ENCODE measurements at places on chromosomes 1 and 21. TPM values are rescaled to one million over a fixed set of nuclear protein-coding genes. Genes with fewer than 3 reads are reported as not detected.
A peak's percentile ranks its signal among the peaks of the same experiment; 100 is the strongest.

GRCh38 chr1:162878000-162878596, 17.1 kb upstream of the CCDC190 start:
- no peak overlapping the region for H3K27ac ChIP-seq
- no peak overlapping the region for H3K4me3 ChIP-seq

PTAFR gene
- total RNA-seq = 0.25 TPM

CRNN gene
- total RNA-seq = not detected

DNA sequence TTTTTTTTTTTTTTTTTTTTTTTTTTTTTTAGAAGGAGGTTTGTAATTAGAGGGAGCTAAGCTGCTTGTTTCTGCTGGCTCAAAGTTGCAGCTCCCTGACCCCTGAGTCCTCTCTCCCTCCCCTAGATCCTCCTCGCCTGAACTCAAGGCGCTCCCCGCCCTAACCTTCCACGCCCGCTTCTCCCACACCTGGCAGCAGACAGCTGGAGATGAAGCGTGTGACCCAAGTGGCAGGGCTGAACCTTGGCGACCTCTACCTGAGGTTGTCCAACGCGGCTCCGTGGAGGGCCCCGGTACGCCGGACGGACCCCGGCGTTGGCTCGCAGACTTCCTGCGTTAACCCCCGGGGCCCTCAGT, 795 bp downstream of the NGF start:
- H3K36me3 ChIP-seq = no peaks in the 10 kb centered on the region
- no peak overlapping the region for H3K27ac ChIP-seq
- H3K27me3 ChIP-seq = peaks cover 75% of the 10 kb centered on the region
- DNase-seq = no peak

SH2D2A gene
- total RNA-seq = 1.0 TPM

UMODL1 gene
- total RNA-seq = not detected

DNA sequence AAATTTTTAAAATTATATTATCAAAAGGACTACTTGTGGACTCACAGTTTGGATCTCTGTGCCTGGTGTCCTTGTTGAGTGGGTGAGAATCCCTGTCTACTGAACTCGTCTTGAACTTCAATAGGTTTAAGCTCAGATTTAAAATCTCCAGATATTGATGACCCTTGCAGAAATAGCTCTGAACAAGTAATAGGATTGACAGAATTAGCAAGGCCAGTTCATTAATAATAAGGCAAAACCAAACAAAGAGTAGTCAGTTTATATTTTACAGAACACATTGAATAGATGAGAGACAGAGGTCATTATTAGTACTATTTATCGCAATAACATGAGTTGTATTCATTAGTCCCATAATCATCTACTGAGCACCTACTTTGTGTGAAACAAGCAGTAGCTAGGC, at the start of gene PDC:
Gene PDC (minus strand): TSS at position 101 of the 400 bp plus-strand sequence. CDS start 11,655 bp downstream, outside the sequence.
- H3K36me3 ChIP-seq = no peaks in the 10 kb centered on the region
- H3K27me3 ChIP-seq = no peaks in the 10 kb centered on the region
- no peaks in the 10 kb centered on the region for H3K4me1 ChIP-seq
- DNase-seq = no peak

LMOD1 gene
- 0.19 TPM for total RNA-seq

GRCh38 chr1:3401585-3402257, 52.7 kb upstream of the ARHGEF16 start:
- peaks cover 8% of the 10 kb centered on the region for H3K27me3 ChIP-seq
- H3K36me3 ChIP-seq = peaks cover 2% of the 10 kb centered on the region
- no peak for DNase-seq
- no peak overlapping the region for H3K27ac ChIP-seq
- no peak overlapping the region for H3K4me3 ChIP-seq

SPAG17 gene
- 1.5 TPM for total RNA-seq

- H3K36me3 ChIP-seq = no peaks in the 10 kb centered on the region
- H3K4me3 ChIP-seq = peak overlapping the region; percentile 88
- peaks cover 30% of the 10 kb centered on the region for H3K4me1 ChIP-seq
Measured at GRCh38 chr1:179816196-179816960, 61.2 kb downstream of the TOR1AIP2 start.

RSPO1 gene
- total RNA-seq = 0.50 TPM

GRCh38 chr1:199857108-199857507, 170.4 kb upstream of the NR5A2 start:
- H3K27ac ChIP-seq = no peak overlapping the region
- no peak overlapping the region for H3K4me3 ChIP-seq
- no peak for DNase-seq
- H3K36me3 ChIP-seq = no peaks in the 10 kb centered on the region

GPR52 gene
- 0.75 TPM for total RNA-seq

DNA sequence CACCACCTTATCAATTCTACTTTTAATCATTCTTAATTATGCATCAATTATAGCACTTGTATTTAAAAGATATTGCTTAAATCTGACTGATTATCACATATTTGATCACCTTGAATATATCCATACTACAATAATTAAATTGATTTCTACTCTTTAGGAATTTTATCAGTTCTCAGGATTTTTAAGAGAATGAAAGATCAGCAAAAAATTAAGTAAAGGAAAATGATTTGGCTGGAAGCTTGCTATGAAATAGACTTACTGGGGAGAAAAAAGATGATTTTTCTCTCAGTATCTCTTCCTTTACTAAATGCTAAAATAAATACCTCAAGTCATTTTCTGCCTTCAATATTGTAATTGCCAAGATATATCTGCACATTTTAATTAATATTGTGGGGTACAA, 848.6 kb downstream of the LTN1 start:
- H3K27me3 ChIP-seq = no peaks in the 10 kb centered on the region
- H3K36me3 ChIP-seq = no peaks in the 10 kb centered on the region
- DNase-seq = no peak
- no peak overlapping the region for H3K27ac ChIP-seq
- H3K4me3 ChIP-seq = no peak overlapping the region

NFASC gene
- 12.9 TPM for total RNA-seq

OVAAL gene
- total RNA-seq = not detected

KLHDC7A gene
- total RNA-seq = not detected

- no peak overlapping the region for H3K4me3 ChIP-seq
- no peak overlapping the region for H3K27ac ChIP-seq
- H3K4me1 ChIP-seq = peaks cover 8% of the 10 kb centered on the region
- no peaks in the 10 kb centered on the region for H3K27me3 ChIP-seq
- no peak for DNase-seq
Measured at GRCh38 chr1:109628540-109629321, 9.1 kb downstream of the AMPD2 start.

DNA sequence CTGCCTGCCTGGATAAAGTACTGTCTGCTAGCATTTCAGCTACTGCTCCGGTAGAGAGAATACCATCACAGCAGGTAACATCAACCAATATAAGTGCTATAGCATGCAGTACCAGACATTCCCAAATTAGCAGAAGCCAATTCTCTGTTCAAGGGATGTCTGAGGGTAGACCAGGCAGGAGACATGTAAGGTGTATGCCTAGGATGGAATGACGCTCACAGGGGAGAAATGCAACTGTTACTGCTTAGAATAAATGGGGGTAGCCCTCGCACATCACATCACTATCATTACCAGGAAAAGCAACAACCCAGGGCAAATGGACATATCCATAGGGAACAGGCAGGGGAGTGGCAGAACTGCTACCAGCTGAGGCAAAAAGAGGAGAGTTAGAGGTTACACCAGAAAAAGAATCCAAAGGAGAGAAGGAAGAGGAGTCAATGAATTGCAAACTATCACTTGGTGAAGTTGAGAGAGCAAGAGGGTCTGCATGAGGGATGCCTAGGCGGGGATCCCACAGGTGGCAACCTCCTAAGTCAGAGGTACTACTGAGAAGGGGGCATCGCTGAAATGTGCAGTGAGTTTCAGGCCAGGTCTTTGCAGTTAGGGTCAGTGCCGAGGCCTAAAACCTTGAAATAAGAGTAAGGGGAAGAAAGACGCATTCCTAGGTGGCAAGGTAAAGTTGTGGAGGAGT, 1.1 kb downstream of the UBE2Q1 start:
- peaks cover 3% of the 10 kb centered on the region for H3K36me3 ChIP-seq
- peaks cover 3% of the 10 kb centered on the region for H3K27me3 ChIP-seq
- H3K4me3 ChIP-seq = peak overlapping the region; percentile 95
- peaks cover 41% of the 10 kb centered on the region for H3K4me1 ChIP-seq
- no peak for DNase-seq

DNA sequence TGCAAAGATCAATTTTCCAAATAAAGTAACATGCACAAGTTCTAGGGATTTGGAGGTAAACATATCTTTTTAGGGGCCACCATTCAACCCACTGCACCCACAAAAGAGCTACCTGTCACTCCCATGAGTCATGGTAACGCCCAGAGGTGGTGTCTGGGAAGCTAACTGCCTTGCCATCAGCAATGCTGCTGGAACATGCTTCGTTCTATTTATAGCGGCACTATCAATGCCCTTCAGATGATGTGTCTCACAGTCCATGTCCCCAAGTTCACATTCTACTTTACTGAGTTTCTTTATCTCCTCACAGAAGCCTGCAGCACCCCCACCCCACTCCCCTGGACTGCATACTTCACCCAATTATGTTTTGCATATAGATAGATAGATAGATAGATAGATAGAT, 95.4 kb downstream of the LPAR3 start:
- no peaks in the 10 kb centered on the region for H3K27me3 ChIP-seq
- DNase-seq = no peak
- no peaks in the 10 kb centered on the region for H3K36me3 ChIP-seq
- no peak overlapping the region for H3K4me3 ChIP-seq
- no peaks in the 10 kb centered on the region for H3K4me1 ChIP-seq
- no peak overlapping the region for H3K27ac ChIP-seq

DNA sequence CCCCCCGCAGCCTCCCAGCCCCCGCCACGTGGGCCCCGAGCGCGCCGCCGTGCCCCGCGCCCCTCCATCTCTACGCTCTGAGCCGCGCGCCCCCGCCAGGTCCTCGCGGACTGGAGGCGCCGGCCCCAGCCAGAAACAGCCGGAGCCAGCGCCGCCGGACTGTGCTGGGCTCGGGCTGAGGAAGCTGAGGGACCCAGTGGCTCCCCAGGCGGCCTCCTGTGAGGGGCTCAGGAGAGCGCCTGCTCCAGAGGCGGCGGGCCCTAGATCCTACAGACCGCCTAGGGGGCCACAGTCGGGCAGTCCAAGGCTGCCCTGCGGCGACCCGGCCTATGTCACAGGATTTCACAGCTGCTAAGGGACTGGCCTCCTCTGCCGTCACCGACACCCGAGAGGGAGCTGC, 82.1 kb downstream of the NENF start:
- DNase-seq = no peak
- peaks cover 7% of the 10 kb centered on the region for H3K4me1 ChIP-seq
- peaks cover 4% of the 10 kb centered on the region for H3K27me3 ChIP-seq
- H3K4me3 ChIP-seq = no peak overlapping the region

DDR2 gene
- total RNA-seq = 2.6 TPM

GRCh38 chr1:94560333-94560732, 18.8 kb upstream of the F3 start:
- no peak for DNase-seq
- peaks cover 6% of the 10 kb centered on the region for H3K36me3 ChIP-seq
- no peaks in the 10 kb centered on the region for H3K27me3 ChIP-seq
- peaks cover 25% of the 10 kb centered on the region for H3K4me1 ChIP-seq

SLC44A3 gene
- total RNA-seq = 0.77 TPM

DNA sequence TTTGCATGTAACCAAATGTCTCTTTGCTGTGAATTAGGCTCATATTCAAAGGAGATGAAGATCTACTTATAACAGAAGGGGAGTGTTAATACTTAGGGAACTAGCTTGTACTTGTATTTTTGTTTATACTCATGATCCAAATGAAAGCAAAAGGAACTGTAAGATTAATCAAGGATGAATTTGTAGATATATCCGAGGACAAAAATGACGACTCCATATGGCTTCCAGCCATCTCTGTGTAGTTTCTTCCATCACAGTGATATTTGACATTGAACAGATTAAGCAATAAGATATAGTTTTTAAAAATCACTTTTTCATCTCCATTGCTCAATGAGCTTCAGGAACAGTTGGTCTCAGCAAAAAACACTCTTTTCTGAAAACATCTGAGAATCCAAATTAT, 257.4 kb upstream of the CAMK1G start:
- DNase-seq = no peak
- H3K36me3 ChIP-seq = no peaks in the 10 kb centered on the region
- H3K27me3 ChIP-seq = no peaks in the 10 kb centered on the region
- H3K27ac ChIP-seq = no peak overlapping the region
- H3K4me1 ChIP-seq = no peaks in the 10 kb centered on the region

GRCh38 chr1:107357376-107357775, 216.5 kb downstream of the NTNG1 start:
- no peaks in the 10 kb centered on the region for H3K36me3 ChIP-seq
- H3K27me3 ChIP-seq = no peaks in the 10 kb centered on the region
- no peak overlapping the region for H3K27ac ChIP-seq
- no peak overlapping the region for H3K4me3 ChIP-seq

DNA sequence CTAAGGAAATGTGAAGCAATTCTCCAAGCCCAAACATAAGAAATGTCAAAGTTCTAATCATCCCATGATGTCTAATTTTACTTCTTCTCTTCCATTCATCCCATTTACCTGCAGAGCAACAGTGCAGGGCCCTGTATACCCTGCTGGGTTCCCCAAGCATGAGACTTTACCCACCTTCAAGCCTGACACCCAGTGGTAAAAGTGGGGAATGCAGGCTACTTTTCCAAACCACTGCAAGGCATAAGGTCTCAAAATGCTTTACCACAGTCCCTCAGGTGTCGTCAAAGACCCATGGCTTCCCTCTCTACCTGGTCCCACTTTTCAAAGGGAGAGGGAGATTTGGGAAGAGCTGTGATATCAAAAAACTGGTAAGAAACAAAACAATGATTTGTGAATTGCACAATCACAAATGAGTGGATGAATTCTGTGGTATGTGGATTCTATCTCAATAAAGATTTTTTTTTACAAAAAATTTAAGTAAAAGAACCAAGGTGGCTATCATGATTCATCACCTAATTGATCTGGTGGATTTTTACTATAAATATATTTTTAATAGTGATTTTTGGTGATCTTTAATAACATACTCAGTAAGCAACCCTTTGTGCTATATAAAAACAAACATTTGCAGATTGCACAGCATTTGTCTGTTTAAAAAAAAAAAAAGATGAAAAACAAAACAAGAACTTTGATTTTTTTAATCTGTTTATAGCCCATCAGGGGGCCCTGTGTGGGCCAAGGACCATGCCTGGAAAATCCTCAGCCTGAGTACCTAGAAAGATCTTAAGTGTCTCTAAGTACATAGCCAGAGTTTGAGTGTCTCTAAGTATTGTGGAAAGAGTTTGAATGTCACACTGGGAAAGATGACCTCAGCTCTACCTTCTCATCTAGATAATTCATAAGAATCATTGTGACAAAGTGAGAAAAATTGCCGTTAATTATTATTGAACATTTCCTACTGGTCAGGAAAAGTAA, 73.1 kb upstream of the GJB5 start:
- H3K4me3 ChIP-seq = no peak overlapping the region
- DNase-seq = peak; percentile 63
- H3K27me3 ChIP-seq = peaks cover 22% of the 10 kb centered on the region
- no peaks in the 10 kb centered on the region for H3K36me3 ChIP-seq
- no peak overlapping the region for H3K27ac ChIP-seq

LCE3E gene
- total RNA-seq = not detected

Data from neural crest cell (in vitro differentiated cells).